Esophagus squamous epithelium (tissue), 5 donors: ENCODE measurements at places on chromosomes 6 and 20.

GRCh38 chr6:160737934-160738333, 35.9 kb downstream of the PLG start:
- DNase-seq: no peak

DNA sequence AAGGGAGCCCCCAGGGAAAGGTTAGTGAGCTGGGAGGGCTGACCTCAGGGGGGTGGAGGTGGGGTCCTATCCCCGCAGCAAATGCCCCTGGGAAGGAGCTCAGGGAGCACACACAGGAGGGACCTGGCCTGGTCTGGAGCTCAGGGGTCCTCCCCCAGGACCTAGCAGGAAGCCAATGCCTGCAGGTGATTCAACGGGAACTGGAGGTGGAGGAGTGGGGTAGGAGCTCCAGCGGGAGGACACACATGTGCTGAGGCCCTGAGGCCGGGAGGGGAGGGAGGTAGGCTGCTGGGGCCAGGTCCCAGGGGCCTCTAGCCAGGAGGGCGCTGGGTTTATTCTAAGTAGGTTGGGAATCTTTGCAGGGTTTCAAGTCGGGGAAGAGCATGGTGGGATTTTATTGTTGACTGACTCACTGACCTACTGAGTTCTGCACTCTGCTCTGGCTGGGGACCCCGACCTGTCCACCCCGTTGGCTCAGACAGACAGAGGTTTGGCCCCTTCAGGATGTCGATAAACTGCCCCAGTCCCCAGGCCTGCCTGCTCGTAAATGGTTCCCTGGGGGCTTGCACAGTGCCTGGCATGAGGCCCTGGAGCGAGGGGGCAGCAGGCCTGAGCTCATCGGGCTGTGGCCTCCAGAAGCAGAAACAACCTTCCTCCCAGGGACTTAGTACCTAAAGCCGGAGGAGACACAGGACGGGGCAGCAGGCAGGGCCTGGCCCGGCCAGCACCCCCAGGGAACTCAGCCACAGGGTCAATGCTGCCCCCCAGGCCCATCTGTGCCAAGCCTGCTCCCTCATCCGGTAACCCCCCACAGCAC, 62.3 kb downstream of the RIPOR3 start:
- no peak for DNase-seq

- no peak for DNase-seq
These were observed 36.0 kb upstream of the SNX9 start for GRCh38 chr6:157787080-157787479.

DNA sequence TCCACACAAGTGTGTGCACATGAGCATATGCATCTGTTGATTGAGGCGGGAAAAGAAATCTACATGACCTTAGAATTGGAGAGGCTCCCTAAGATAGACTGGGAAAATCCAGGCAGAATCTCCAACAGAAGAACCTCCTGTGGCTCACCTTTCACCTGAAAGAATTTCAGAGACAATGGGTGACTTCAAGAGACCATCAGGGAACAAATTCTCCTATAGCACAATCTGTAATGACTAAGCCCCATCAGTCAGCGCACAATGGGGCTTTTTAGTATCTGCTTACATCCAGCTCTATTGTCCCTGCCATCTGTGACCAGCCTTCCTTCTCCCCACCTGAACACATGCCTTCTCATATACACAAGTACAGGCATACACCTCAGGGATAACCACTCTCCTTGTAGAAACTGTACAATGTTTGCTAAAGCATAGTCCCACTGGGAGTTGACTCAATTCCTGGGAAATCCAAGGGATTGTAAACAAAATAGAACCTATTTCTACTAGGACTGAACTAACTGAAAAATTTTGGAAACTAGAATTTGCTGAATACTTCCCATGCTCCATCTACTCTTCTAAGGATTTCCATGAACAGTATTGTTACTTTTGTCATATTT, 150.8 kb upstream of the STXBP5 start:
- no peak for DNase-seq

DNA sequence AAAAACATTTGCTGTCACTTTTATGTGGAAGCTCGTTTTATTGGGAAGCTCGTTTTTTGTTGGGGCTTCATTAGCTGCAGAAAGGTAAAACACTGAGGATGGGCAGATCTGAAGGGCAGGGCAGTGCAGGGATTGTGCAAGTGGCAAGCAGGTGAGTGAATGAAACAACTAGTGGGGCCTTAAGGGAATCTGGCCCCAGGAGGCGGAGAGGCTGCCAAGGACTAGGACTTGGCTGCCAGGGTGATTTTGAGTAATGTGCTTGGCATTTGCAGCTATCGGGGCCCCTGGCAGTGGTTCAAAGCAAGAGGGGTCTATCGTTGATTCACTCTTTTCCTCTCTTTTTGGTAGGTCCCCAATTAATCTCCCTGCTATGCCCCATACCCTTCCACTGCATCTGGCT, 11.5 kb downstream of the IL22RA2 start:
- DNase-seq: no peak

DNA sequence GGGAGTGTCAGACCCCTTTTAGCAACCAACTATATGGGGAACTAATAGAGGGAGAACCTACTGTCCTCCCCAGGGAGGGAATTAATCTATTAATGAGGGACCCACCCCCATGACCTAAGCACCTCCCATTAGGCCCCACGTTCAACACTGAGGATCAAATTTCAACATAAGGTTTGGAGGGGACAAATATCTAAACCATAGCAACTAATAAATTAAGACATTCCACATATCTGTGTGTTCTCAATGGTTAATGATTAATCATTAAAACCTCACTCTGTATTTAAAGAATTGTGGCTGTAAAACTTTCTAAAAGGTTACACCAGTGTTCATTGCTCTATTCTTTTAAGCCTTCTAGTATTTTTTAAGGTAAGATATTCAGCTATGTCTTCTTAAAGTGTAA, 500.4 kb upstream of the SULF2 start:
- DNase-seq: no peak

GRCh38 chr6:16434885-16435284, 196.5 kb downstream of the GMPR start:
- DNase-seq: no peak

GRCh38 chr20:57411406-57412283, 20.4 kb downstream of the RBM38 start:
- DNase-seq: no peak

DNA sequence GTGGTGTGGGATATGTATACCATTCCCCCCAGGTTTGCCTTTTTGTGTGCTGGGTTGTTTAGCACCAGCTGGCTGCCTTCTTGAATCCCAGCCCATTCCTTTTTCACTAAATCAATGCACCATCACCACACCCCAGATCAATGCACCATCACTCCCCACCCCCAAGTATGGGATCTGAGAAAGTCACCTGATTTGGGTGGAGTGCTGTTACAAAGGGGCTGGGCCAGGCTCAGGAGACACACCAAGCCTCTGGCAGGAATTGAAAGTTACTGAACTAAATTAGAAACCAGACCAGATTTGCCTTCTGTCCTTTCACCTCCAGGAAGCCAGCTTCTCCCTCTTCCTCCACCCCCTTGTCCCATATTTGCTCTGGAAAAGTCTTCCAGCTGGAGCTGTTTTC, 19.6 kb upstream of the PKHD1 start:
- no peak for DNase-seq

DNA sequence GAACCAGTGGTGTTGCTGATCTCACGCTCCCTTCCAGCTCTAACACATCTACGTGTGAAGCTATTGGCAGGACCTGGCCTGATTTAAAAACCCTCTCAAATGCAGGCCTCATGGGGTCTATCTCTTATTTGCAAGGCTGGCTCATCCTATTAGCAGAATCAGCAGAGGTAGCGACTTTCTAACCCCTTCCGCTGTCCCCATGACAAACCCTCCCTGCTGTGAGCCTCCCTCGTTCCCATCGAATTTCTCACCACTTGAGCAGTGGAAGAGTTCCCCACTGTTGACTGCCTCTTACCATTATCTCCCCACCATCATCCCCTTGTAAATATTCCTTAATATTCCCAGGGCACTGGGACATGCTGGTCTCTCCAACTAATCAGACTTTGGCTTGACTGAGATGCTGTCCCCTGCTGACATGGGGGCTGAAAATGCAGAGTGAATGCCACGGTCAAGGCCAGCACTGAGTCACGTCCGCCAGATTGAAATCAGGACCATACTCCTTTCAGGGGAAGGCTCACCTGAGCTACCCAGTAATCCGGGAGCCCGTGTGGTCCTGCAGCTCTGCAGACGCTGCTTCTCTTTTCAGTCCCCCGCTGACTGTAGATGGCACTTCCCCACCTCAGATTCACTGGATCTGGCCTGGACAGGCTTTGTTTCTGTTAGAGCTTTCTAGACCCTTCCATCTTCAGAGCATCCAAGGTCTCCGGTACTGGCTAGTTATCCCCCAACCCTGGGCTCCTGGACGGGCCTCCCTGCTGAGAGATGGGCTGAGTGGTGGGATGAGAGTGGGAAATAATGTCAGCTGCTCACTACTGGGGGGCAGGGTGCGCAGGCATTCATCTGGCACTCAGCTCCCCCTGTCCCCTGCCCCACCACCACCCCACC, 23.1 kb downstream of the AAR2 start:
- DNase-seq: no peak

DNA sequence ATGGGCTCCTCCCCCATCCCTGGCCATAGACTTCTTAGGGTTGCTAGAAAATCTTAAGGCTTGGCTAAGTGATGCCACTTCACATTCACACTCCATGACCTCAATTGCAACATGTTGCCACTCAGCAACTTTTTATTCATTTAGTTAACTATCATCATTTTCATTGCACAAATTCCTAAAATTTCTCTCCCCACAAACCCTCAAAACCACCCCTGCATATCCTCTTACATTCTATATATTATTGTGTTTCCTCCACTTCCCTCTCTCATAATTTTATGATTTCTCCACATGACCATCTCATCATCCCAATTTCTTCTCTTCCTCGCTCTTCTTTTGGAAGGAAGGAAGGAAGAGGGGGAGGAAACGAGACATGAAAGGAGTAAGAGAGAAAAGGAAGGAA, 436.0 kb downstream of the HACE1 start:
- DNase-seq: no peak

DNA sequence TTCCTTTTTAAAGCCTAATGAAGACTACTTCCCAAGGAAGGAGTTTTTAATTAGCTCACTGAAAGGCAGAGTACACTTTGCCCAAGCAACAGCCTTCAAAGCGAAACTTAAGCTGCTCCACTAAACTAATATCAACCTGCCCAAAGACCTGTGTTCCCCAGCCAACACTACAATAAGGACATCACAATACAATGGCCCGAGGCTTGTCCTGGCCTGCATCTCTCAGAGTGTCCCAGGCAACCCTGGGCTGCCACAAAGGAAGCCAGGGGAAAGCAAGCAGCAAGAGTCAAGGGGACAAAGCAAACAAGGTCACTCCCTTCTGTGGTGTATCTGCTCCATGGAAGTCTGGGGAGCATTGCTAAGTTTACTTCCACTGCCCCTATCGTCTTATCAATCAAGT, 52.3 kb downstream of the PIGU start:
- no peak for DNase-seq

- no peak for DNase-seq
These were observed 46.7 kb downstream of the RALY start for GRCh38 chr20:34040300-34040995.

GRCh38 chr20:16563066-16563806, 10.0 kb downstream of the KIF16B start:
- DNase-seq: no peak

DNA sequence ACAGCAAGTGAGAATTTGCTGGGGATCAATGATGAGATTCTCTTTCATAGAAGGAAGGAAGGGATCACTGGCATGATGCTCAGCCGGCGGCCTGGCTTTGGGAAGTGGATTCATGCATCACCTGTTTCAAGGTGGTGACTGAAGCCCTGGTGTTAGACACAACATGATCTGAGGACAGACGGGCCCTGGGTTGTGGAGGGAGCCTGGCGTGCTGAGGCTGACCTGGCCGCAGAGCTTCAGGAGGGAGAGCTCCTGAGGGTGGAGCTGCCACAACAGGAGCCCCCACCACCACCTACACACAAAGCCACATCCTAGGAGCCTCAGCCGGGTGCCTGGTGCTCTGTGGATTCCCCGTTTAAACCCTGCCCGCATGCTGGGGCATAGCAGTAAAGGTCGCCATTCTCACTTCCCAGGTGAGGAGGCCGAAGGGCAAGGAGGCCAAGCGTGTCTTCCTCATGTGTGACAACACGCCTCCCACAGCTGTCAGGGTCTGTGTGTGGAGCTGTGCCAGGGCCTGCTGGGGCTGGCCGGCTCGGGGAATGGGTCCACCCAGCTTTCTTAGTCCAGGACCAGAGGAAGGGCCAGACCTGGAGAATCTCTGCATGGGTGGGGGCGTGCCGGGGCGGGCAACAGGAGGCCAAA, 107.0 kb downstream of the ERMARD start:
- no peak for DNase-seq

- no peak for DNase-seq
These were observed 1.7 kb downstream of the STX16 start for GRCh38 chr20:58652606-58653294.

DNA sequence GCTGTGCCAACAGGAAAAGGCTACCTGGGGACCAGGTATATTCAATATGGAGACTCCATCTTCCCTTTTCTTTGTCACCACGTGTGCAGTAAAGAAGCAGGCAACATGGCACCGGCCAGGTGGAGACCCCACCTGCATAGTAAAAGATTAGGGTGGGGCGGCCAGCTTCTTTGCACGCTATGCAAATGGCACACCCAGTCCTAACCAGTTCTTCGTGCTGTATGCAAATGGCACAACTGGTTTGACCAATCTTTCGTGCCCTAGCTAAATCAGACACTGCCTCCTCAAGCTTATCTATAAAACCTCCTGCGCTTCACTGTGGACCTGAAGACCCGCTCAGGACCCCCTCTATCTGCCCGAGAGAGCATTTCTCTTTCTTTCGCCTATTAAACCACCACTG, 88.8 kb upstream of the EZR start:
- DNase-seq: no peak

- DNase-seq: no peak
These were observed 69.1 kb upstream of the TMEM30A start for GRCh38 chr6:75353644-75354043.

GRCh38 chr20:13294522-13294921, 73.4 kb downstream of the ISM1 start:
- DNase-seq: no peak

- no peak for DNase-seq
These were observed 771.9 kb upstream of the DEFB115 start for GRCh38 chr20:30485331-30486102.

DNA sequence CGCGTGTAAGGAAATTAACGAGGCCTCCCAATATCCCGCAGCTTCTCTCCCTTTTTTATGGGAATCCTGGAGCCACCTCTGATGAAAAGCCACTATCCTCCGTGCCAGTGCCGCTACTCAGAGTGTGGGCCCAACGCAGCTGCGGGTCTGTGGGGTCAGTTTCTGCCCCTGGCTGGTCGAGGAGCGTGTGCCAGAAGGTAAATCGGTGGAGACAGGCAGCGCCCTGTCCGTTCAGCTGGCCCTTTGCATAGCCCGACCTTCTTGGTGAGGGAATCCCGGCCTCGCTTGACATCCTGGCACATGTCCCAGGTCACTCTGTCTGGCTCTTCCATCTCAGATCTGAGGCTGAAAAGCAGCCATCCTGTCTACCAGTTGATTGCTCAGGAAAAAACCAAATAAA, 4.6 kb downstream of the THBS2 start:
- no peak for DNase-seq

DNA sequence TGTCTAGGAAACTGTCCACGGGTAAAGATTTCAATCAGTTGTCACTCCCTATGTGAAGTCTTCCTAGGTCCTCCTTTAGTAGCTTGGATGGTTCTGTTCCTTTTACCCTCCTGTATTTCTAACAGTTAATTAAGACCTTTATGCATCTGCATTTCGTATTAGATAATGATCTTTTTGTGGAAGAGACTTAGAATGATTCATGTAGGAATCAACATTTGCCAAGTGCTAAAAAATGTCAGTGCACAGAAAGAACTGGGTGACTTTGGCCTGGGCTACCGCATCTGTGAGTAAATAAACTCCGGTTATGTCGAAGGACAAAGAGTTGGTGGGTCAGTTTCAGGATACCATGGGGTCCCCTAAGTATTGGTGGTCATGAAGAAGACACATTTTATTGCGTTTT, 918.0 kb downstream of the TFAP2A start:
- DNase-seq: no peak
